ENCODE measurements at places on chromosomes 4 and X.

- DNase-seq = no peak
Observed at GRCh38 chrX:55489314-55490009, at the start of gene USP51. TSS of gene USP51 (minus strand) at chrX:55489848. CDS start at chrX:55488939, 909 bp downstream.

DNA sequence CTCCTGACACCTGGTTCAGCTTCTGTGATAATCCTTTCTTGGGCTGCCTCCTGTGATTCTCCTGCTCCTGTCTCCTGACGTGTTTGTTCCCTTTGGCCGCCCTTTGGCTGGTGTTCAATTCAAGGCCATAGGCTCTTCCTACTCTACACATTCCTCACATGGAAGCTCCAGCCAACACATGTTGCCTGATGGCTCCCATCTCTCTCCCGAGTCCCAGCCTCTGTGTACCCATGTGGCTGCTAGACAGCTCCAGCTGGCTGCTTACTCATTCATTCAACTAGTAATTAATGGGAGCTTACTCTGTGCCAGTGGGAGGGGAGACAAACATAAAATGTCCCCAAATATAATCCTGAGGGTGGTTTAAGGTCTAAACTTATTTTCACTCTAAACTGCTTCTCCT, 9.2 kb upstream of the MED28 start:
- DNase-seq = no peak

GRCh38 chr4:155906554-155907247, 3.2 kb downstream of the TDO2 start:
- no peak for DNase-seq

- DNase-seq = no peak
Observed at GRCh38 chr4:100288811-100289529, 98.7 kb upstream of the DDIT4L start.

Data from hypothalamus (tissue), 51 donors.